M059J (cell line): ENCODE measurements at places on chromosomes 7 and 10. TPM values are rescaled to one million over a fixed set of nuclear protein-coding genes. Genes with fewer than 3 reads are reported as not detected.

INA gene
- not detected in 2 replicates for total RNA-seq

IDI2 gene
- not detected in 2 replicates for total RNA-seq

CH25H gene
- total RNA-seq: 3.2 and 5.1 TPM in 2 replicates

PRKG1 gene
- 1.7 and 2.2 TPM in 2 replicates for total RNA-seq

CDH23 gene
- total RNA-seq: not detected in 2 replicates
